ENCODE measurements at places on chromosomes 3 and 15.

DNA sequence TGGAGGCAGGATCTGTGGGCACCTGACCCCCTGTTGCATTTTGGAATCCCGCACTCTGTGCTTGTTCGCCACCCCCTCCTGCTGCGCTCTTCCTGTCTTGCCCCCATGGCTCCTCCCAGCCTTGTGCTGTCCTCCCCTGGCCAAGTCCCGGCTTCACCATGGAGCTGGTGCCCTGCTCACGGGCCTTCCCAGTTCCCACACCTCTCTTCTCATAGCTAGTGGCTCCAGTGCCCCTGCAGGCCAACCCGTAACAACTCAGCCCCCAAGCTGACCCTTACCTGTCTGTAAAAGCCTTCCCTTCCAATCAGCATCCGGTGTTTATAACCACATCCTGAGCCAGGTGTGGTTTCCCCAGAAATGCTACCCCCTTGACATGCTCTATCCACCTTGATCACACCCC, 407.7 kb upstream of the C2CD4B start:
- no peak for DNase-seq

DNA sequence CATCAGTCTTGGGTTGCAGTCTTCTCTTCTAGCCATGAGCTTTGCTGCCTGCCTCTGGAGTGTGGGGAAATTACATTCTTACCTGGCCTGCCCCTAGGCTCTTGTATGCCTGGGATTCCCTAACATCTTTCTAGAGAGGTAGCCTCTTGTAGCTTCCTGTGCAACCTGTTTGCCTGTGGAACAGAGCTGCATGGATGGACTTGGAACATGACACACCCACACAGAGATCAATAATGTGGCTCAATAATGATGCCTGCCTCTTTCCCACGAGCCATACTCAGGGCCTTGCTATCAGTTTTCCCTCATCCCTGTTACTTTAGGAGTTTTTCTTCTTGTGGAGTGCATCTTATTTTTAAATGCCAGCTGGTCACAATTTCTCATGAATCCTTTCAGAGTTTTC, 11.4 kb downstream of the CHCHD6 start:
- DNase-seq: no peak

DNA sequence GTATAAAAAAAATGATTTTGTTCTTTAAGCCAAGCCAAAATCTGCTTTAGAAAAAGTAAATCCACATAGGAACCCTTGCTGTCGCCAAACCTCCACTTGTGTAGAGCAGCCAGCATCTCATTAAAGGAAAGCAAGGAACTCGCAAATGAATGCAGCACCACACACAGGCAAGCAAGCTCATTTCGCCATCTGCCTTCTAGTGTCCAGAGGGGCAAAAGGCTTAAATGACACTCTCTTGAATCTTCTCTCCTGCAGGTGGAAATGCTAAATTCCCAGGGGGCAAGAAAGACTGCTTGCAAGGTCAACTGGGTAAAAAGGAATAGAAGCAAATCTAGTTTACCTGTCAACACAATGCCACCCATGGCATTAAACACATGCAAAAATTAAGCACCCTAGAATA, 2.4 kb downstream of the MB21D2 start:
- DNase-seq: no peak

- no peak for DNase-seq
These were observed 55.9 kb downstream of the NGLY1 start for GRCh38 chr3:25727316-25727715.

DNA sequence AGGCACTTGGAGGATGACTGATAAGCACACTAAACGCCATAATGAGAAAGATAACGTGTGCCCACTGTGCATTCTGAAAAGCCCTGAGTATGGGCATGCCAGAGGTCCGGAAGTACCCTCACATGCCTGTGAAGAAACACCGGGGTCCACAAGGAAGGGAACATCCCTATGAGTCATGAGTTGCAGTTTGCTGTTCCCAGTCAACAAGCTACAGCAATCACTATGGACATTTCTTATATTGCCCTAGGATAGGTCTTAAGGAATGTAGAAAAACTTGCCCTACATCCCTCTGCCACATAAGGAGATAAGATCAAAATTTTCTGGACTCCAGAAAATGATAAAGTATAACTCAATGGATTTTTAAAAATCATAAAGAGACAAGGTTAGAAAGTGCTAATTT, 9.9 kb downstream of the MB21D2 start:
- DNase-seq: no peak

DNA sequence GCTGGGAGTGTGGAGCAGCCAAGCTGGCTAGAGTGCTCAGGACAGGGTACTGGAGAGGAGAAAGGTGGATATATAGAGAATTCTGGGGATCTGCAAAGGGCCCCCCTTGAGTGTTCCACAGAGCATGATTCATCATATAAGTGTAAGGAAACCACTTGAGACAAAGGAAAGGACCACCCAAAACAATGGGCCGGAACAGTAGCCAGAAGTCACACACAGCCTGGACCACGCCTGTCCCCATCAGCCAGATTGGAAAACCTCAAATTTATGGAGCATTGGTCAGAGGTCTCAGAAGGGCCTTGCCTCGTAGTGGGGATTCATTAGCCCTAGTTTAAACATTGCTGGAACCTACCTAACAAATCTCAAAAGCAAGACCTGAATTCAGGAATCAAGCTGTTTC, 4.9 kb upstream of the KNSTRN start:
- DNase-seq: no peak

DNA sequence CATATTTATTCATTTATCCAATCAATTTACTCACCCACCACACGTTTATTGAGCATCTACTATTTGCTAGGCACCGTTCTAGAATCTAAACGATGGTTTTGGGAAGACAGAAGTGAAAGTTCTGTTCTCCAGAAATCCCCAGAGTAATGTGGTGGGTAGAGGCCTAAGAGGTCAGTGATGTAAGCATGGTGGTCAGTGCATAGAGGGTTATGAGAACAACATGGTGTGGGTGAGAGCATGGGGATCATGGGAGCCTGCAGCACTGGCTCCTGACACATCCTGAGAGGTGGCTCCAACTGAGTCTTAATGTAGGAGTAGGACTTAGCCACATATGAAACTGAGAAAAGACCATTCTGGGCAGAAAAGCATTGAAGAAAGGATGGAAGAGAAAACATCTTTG, 85.3 kb upstream of the TNFAIP8L3 start:
- DNase-seq: no peak

DNA sequence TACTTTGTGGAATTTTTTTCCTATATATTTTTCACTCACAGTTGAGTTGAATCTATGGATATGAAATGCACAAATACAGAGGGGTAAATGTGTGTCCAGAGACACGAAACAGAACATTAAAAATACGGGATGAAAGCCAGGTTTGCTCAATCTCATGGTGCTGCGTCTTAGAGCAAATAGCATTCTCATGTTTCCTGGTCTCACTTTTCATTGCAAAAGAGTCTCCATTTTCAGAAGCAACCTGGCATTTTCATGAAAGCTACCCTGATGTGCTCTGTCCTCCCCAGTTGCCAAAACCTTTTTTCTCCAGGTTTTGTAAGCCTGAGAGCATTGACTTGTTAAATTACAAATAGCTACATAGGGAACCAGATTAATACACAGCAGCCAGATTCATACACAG, 49.5 kb upstream of the MBNL1 start:
- no peak for DNase-seq

DNA sequence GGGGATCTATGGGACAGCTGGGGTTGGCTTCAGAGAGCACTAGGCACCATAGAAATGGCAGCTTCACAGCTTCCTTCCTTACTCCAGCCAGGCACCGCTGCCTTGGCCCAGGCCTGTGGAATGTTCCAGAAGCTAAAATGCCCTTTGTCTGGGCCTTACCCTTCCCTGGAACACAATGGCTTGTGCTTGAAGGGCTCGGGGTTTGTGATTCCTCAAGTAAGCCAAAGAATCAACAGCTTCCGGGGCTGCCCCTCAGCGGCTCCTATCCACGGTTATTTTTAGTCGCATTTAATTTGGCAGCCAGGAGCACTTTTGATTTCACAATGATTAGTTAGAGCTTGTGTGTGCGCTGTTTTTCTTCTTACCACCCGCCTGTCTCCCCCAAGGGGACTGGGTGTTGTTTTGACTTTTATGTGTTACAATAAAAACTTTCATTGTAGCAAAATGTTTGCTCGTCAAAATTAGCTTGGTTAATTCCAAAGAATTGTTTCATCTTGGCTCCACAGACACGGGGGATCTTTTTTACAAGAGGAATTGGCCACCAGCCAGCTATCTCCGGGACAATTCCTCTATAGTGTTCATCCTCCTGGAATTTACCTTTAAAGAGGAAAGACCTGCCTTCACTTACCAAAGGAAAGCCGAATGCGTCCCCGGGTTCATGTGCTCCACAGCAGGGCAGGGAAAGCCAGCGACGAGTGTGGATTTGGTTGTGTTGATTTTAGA, 73.8 kb downstream of the TLE3 start:
- DNase-seq: no peak

GRCh38 chr3:108588601-108589000, 637 bp downstream of the CIP2A start:
- no peak for DNase-seq

GRCh38 chr3:113161661-113162060, 49.7 kb upstream of the BOC start:
- DNase-seq: no peak

- no peak for DNase-seq
These were observed 31.5 kb upstream of the FAM81A start for GRCh38 chr15:59406446-59406845.
